ENCODE measurements at places on chromosomes 7 and 10.

GRCh38 chr10:16966991-16967865, 150.0 kb upstream of the RSU1 start:
- DNase-seq = no peak

DNA sequence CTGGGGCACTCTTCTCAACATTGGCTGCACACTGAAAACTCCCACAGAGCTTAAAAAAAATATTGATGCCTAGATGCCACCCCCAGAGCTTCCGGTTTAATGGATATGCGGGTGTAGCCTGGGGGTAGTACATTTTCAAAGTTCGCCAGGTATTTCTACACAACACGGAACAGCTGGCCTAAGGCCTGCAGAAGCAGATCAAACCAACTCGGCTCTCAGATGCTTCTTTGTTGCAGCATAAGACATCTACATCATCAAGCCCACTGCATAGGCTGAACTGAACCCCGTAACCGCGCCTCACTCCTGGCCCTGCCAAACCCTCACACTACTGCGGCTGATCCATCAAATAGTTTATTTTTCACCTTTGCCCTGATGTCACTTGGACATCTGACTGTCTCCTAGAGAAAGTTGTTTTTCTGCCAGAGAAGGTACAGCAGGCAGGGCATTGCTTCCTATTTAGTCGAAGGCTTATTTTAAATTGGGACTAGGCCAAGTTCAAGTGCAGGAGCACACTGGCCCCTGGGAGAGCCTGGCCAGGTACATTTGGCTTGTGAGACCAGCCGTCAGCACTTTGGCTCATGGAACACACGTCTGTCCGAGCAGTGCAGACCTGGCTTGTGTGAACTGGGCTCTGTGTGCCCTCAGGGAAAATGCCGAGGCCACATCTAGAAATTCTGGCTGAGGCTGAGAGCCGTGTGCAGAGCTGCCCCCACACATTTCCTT, 113.3 kb downstream of the TACC2 start:
- no peak for DNase-seq

DNA sequence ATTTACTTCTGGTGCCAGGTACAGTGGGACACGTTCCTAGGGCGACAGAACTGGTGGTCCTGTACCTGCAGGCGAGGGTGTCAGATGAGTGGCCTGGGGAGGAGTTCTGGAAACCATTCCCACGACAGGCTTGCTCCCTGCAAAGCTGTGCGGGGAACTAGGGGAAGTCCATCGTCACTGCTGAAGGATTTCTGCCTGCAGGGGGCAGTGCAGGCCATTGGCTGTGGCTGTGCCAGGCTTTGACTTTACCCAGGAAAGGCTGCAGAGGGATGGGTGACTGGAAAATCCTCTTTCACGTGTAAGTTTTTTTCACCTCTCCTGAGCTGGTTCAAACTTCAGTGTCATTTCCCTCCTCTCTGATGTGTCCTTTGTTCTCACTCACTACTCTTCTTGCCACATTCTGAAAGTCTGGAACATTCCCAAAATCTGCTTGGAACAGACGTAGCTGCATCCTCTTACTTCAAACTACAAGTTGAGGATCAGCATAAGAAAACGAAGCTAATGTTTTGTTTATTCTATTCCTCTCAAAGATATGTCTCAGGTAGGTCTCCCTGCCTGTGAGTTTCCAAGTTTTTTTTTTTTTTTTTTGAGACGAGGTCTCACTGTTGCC, 126.5 kb downstream of the SH2D4B start:
- peak; percentile 25 for DNase-seq

DNA sequence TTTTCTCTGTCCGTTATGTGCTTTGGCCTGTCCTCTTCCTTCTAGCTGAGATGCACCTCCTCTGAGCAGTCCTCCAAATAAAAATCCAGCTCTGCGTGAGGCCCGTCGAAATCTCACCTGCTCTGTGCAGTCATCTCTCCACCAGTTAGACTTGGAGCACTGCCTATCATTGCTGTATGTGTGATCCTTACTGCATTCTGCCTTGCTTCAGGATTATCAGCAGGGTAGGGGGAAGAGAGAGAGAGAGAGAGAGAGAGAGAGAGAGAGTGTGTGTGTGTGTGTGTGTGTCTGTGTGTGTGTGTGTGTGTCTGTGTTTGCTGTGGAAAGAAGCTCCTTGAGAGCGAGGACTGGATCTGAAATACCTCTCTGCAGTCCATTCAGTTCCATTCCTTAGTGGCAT, 129.4 kb downstream of the CCNY start:
- DNase-seq = no peak

GRCh38 chr7:35694161-35694783, 663 bp downstream of the HERPUD2 start:
- DNase-seq = peak; percentile 28

- no peak for DNase-seq
Measured at GRCh38 chr10:133003188-133003587, 60.8 kb upstream of the CFAP46 start.

GRCh38 chr10:44849936-44850335, 61.2 kb upstream of the TMEM72 start:
- no peak for DNase-seq

DNA sequence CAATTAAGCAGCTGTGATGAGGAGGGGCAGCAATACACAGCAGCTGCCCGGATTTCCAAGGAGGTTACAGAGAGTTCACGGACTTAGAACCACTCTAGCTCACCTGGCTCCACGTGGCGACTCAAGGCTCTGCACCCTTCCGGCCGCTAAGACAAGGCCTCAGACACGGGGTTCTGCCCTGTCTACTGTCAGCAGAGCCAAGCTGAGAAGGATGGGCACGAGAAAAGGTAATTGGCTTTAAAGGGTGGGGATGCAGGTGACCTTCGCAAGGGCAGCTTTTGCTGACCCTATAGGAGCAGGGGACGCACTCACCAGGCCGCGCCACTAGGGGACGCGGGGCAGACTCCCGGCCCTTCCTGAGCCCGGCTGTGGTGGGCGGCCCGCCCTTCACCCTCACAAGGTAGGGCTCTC, 152.4 kb downstream of the KIF20B start:
- DNase-seq = no peak

- no peak for DNase-seq
Measured at GRCh38 chr7:108089381-108089780, 40.8 kb downstream of the LAMB4 start.

DNA sequence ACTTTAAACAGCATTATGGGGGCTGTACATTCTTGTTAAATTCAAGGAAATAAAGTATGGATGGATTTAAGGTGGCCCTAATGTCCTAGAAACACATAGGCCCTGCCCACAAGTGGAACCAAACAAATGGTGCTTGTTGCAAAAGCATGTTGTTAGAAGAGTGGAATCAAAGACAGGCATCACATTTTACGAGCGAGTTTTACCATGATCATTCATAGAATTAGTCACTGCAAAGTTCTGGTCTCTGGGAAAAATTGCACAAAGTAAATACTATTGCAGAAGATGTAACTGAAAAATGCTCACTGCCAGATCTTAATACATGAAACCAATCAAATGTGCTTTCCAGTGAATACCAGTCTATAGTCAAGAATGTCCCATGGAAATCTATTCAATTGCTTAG, 677.1 kb downstream of the PARD3 start:
- DNase-seq = no peak

DNA sequence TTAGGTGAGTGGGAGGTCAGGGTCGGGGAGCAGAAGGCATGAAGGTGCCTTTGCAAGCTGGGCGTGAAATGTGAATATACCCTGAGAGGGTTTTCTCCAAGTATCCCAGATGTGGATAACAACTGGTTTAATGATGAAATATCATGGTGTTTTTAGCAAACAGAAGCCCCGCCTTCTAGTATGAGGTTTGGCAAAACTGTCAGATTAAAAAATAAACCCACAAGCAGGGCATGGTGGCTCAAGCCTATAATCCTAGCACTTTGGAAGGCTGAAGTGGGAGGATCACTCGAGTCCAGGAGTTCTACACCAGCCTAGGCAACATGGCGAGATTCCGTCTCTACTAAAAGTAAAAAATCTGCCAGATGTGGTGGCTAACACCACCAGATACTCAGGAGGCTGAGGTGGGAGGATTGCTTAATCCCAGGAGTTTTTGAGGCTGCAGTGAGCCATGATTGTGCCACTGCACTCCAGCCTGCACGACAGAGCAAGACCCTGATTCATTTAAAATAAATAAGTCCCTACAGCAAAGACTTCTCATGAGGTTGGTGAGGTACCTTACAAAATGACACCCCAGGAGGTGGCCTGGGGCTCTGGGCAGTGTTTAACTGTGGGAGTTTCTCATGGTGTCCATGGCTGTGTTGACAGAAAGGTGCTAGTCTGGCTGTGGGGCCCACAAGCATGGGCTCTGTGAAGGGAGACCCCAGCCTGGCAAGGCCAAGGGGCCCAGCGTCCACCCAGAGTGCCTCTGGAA, 6.7 kb upstream of the PWWP2B start:
- no peak for DNase-seq

GRCh38 chr10:88865281-88865876, 13.7 kb upstream of the ANKRD22 start:
- DNase-seq = no peak

GRCh38 chr7:71363223-71363622, 231.3 kb downstream of the GALNT17 start:
- DNase-seq = no peak

DNA sequence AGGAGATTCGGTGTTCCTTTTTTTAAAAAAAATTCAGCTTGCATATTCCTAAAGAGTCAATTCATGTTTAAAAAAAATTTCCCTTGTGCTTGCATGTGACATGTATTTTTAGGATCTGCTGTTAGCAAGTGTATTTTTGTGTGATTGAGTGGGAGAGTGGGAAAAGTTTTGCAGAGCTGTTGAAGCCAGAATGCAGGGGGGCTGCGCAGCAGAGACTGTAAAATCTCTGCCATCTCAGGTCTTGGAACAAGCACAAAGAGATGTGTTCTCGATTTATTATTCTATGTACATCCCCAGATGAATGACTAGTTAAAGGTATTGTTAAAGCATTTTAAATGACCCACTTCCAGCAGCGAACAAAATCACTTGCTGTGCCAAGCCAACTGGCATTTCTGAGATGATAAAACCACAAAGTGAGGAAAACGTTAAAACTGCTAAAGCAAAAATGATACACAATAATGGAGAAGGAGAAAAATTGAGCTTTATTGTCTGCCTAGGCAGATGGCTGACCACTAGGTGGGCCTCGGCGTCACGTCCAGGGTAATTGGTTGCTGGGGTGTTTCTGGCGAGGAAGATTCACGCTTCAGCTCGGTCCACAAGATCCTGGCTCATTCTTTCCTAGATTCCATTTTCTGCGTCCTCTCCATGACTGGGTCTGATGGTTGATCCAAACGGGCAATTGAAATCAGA, 67.0 kb upstream of the ATRNL1 start:
- no peak for DNase-seq

- no peak for DNase-seq
Measured at GRCh38 chr10:106535304-106535953, 629.1 kb downstream of the SORCS1 start.

DNA sequence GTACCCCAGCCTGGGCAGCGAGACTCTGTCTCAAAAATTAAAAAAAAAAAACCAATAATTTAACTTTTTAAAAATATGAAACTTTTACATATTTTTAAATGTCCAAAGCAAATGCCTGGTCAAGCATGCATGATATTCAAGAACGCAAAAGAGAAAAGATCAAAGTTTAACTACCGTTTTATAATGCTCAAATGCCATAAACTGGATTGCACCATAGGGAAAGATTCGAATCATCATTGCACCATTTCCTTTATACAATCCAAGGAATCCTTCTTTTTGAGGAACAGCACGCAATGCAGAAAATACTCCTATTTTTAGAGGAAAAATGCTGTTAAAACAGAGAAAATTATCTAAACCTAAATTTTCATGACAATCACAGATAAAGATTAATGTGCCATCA, 20.9 kb downstream of the SLC25A16 start:
- DNase-seq = no peak

- no peak for DNase-seq
Measured at GRCh38 chr7:100801833-100802568, 25.3 kb downstream of the EPHB4 start.

GRCh38 chr10:73506491-73506890, 10.7 kb upstream of the PPP3CB start:
- no peak for DNase-seq

- peak; percentile 44 for DNase-seq
Measured at GRCh38 chr7:158811461-158811860, 17.8 kb downstream of the ESYT2 start.

- DNase-seq = no peak
Measured at GRCh38 chr7:10780400-10780747, 193.3 kb upstream of the PHF14 start.

GRCh38 chr10:122307669-122308416, 36.7 kb downstream of the BTBD16 start:
- no peak for DNase-seq

DNA sequence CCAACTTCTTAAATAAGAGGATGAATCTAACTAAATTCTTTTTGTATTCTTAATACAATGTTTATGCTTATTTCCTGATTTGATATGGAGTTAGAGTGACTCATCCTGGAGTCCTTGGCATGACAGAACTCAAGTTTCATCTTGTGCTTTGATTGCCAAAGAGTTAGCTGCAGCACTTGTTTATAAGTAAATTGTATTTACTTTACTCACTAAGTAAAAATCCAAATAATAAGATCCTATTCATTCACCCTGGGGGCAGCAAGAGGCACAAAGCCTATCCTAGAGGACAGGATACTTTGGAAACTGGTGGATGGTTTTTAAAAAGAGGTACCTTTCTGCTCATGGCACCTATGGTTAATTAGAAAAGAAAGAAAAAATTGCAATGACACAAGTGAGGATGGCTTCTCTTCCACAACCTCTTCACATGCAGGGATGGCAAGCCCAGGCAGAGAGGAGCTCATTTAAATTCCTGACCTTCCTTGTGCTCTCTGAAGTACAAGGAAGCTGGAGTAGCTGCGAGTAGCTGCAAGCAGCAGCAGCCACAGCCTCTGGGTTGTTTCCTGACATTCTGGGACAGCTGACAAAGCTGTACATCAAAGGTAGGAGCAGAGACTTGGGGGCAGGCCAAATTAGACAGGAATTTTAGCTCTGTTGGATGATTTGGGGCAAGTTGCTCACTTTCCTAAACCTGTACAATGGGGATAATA, 28.5 kb upstream of the CROT start:
- DNase-seq = no peak

- no peak for DNase-seq
Measured at GRCh38 chr7:128045766-128046165, 14.5 kb upstream of the LRRC4 start.

- no peak for DNase-seq
Measured at GRCh38 chr7:7178081-7178480, 4.3 kb upstream of the C1GALT1 start.

- no peak for DNase-seq
Measured at GRCh38 chr10:62819141-62819920, 3.2 kb upstream of the EGR2 start.

- no peak for DNase-seq
Measured at GRCh38 chr10:62619413-62619738, 185.1 kb upstream of the ADO start.

- DNase-seq = no peak
Measured at GRCh38 chr10:74282151-74282847, 131.3 kb downstream of the ADK start.

Measured in CD4-positive, alpha-beta T cell treated with Interferon alpha-2 for 1 hour (primary cell).